ENCODE measurements at places on chromosomes 4 and X.

DNA sequence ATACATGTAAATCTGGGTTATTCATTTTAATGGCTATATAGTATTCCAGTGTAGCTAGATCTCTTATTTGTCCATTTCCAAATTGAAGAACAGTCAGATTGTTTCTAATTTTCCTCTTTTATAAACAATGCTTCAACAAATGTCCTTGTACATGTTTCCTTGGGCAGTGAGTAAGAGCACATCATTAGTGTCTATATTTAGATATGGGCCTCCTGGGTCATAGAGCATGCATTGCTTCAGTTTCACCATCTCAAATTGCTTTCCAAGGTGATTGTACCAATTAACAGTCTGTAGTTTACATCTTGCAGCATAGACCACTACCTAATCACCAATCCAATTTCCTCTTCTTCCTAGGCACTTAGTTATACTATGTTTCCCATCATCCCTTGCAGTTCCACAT, 13.4 kb downstream of the PHKA2 start:
- no peak for DNase-seq

DNA sequence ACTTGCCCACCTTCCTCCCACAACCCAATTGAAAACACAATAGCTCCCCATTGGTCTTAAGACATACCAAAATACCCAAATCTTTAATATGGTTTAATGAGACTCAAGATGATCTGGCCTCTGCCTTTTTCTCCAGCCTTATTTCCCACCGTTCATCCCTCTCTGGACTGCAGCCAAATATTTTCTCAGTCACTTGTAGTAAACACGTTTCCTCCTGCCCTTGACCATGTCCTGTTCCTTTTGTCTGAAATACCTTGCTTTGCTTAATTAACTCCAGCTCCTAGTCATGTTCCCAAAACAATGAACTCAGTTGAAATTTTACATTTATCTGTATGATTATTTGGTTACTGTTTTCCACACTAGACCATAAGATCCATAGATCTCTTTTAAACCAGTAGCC, 8.4 kb upstream of the NUP54 start:
- no peak for DNase-seq

- DNase-seq, result no peak
These were observed 69.6 kb upstream of the C4orf50 start for GRCh38 chr4:6087669-6088341.

- no peak for DNase-seq
These were observed 128.7 kb downstream of the MID1IP1 start for GRCh38 chrX:38929966-38930421.

GRCh38 chrX:143401160-143401559, 116.1 kb downstream of the SPANXN3 start:
- no peak for DNase-seq

DNA sequence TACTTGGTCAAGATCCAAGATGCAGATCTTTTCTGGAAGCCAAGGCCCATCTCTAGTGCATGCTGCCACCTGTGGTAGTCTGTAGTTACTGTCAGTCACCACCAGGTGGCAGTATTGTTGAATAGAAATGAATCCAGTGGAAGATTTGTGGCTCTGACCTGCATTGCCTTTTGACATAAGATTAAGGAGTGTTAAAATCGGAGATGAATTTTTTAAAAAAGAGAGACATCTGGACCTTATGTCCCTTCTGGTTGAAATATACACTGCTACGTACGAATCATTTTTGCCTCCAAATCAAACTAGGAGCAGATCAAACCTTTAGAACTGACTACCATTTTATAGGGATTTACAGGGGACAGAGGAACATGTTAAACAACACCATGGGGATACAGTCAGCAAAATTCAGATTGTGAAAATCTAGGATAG, 46.9 kb upstream of the RHOH start:
- peak; percentile 39 for DNase-seq

GRCh38 chrX:53089224-53089842, 4.6 kb upstream of the KANTR start:
- DNase-seq, result no peak

GRCh38 chrX:109281483-109282275, 200.2 kb downstream of the GUCY2F start:
- no peak for DNase-seq

- DNase-seq, result no peak
These were observed 160.1 kb upstream of the LDB2 start for GRCh38 chr4:17058536-17058915.

- DNase-seq, result no peak
These were observed 18.0 kb downstream of the CLCN4 start for GRCh38 chrX:10174810-10175209.

GRCh38 chr4:26263165-26263564, 57.6 kb upstream of the RBPJ start:
- DNase-seq, result no peak

All from T-helper 22 cell (primary cell).